ENCODE measurements at places on chromosomes 1 and 21.

- DNase-seq, result no peak
Measured at GRCh38 chr1:76156987-76157386, 82.4 kb downstream of the ST6GALNAC3 start.

DNA sequence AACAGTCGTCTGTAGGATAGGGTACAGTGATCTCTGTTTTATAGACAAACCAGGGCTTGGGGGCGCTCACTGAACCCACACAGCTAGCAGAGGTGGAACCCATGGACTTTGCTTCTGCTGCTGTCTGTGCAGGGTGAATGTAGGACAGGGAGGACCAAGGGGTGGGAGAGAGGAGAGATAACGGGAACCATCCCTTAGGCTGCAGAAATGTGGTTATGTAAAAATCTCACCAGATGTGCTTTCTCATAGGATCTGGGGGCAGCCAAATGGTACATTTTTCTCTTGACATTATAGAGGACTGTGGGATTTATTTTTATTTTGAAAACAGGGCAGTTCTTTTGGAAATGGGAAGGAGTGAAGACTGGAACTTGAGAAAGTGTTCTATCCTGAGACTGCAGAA, 8.7 kb downstream of the NFASC start:
- no peak for DNase-seq

- DNase-seq, result no peak
Measured at GRCh38 chr1:221638595-221638994, 103.3 kb downstream of the DUSP10 start.

DNA sequence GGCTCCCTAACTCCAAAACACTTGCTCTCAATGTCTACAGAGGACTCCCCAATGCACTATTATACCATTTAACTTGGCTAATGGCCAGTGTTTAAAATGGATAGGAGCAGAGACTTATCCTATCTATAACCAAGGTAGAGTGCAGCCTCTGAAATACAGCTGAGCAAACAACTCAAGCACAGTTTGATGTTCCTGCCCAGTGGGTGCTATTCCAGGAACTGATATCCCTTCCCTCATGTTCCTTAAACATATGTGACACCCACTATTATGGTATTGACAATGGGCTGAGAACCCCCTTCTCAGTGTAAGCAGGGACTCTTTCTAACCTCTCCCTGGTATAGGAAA, 51.7 kb downstream of the SH3GLB1 start:
- DNase-seq, result no peak

DNA sequence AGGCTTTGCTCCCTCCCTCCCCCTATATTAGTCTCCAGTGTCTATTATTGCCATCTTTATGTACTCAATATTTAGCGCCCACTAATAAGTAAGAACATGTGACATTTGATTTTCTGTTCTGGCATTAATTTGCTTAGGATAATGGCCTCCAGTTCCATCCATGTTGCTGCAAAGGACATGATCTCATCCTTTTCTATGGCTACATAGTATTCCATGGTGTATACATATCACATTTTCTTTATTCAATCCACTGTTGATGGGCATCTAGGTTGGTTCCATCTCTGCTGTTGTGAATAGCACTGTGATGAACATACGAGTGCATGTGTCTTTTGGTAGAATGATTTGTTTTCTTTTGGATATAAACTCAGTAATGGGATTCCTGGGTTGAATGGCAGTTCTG, 61.3 kb downstream of the SH3GLB1 start:
- no peak for DNase-seq

GRCh38 chr1:244970236-244970743, 105.9 kb upstream of the HNRNPU start:
- DNase-seq, result no peak

DNA sequence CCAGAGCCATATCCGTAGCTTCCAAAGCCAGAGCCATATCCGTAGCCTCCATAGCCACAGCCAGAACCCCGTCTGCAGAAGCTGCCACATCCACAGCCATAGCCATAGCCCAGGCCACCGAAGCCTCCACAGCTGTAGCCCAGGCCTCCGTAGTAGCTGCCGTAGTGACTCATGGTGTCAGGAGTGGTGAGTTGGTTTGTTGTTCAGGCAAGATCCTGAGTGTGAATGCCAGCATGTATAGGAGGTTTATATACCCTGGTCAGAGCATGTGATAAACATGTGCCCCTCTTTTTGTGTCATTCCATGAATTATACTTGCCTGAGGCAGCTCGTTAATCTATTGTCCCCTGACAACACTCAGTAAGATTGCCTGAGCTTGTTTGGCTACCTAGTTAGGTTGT, at the start of gene KRTAP19-1:
Gene KRTAP19-1 (minus strand): TSS at position 223 of the 400 bp plus-strand sequence. CDS start 50 bp downstream, at position 173.
- DNase-seq, result no peak

DNA sequence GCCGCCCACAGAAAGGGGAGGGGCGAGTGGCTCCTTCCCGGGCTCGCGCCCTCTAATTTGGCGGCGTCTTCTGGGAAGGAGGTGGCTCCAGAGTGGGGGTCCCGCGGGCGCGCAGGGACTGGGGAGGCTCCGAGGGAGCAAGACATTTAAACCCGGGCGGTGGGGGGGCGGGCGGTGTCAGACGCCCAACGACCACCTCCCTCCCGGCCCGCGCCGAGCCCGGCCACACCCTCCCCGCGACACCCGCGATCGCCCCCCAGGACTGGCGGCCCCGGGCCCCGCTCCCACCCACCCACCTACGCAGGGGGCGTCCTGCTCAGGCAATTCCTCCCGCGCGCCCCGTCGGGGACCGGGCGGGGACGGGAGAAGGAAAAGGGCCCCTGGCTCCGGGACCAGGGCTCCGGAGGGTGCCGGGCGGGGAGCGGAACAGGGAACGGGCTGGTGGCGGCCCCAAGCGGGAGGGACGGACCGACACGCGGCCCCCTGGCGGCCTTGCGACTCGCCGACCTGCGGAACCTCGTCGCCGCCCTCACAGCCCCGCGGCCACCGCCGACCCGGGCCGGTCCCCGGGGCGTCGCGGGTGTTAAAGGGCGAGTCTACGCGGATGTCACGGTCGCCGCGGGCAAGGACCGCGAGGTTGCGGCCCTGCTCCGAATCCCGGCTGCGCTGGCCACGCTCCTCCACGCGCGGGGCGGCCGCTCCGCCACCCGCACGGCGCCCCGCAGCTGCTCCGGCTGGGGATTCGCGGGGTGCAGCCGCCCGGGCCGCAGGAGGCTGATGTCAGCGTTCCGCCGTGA, 94.0 kb upstream of the FMN2 start:
- no peak for DNase-seq

GRCh38 chr1:182886985-182887384, 47.8 kb downstream of the DHX9 start:
- DNase-seq, result no peak

DNA sequence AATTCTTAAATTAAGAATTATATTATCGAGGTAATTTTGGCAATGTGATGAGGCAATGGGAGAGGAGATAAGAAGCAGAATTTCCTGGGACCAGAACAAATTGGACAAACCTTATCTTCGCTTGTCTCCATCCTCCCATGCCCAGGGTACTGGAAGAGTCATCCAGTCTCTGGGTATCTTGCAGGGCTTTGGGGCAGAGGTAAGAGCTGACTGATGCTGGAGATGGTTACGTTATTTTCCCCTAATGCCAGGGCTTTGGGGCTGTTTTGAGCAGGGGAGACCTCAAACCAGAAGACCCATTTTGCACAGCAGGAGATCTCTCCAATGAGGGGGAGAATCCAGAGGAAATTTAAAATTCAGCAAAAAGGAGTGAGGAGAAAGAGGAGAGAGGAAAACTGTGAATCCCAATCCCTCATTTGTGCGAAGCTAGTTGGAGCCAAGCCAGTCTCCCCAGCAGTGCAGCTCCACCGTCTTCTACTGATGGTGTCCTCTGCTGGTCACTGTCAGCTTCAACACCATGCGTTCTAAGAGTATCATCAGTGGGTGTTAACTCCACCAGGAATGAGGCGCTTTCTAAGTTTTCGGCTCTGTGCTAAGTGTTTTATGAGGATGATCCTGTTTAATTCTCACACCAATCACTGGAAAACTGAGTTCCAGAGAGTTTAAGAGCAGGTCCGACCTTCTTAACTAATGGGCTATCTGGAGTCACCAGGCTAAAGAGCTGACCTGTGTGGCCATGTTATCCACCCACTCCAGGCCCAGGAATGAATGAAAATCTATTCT, 86.8 kb upstream of the CD34 start:
- DNase-seq, result peak; percentile 87

DNA sequence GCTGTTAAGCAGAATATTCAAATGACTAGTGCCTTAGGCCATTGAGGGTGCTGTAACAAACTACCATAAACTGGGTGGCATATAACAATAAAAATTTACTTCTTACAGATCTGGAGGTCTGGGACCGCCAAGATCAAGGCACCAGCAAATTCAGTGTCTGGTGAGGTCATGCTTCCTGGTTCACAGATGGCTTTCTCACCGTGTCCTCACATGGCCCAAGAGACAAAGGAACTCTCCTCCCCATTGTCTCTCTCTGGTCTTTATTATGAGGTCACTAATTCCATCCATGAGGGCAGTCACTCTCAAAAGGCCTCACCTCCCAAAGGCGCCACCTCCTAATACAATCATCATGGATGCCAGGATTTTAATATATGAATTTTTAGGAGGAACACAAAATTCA, 127.3 kb downstream of the GABPA start:
- DNase-seq, result no peak

GRCh38 chr1:53728196-53728595, 10.8 kb downstream of the GLIS1 start:
- no peak for DNase-seq

GRCh38 chr1:208351838-208352237, 107.7 kb upstream of the PLXNA2 start:
- no peak for DNase-seq

- no peak for DNase-seq
Measured at GRCh38 chr1:161171191-161171590, 5.0 kb downstream of the PPOX start.

GRCh38 chr1:27966402-27967105, 6.8 kb downstream of the XKR8 start:
- DNase-seq, result no peak

- no peak for DNase-seq
Measured at GRCh38 chr1:26999440-26999987, 6.0 kb downstream of the TRNP1 start.
